ENCODE measurements at places on chromosomes 2 and 18. TPM values are rescaled to one million over a fixed set of nuclear protein-coding genes. Genes with fewer than 3 reads are reported as not detected.

DNA sequence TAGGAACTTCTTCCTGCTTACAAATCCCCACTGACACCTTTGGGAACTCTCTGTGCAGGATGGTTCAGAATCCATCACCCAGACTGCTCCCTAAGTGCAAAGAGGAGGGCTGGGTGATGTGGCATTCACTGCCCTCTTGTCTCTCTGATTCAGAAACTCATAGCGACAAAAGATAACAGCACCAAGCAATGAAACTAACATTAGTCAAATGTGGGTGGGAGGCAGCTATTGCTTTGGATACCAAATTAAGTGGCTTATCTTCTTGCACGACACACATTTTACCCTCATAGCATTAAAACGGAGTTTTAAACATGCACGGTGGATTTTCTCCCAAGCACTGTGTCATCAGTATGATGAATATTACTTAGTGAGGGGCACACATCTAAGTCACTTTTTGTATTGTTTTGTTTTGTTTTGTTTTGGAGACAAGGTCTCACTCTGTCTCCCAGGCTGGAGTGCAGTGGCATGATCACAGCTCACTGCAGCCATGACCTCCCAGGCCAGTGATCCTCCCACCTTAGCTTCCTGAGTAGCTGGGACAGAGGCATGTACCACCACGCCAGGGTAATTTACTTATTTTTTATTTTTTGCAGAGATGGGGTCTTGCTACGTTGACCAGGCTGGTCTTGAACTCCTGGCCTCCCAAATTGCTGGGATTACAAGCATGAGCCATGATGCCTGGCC lies 40.9 kb upstream of the NEB start:
- no peaks in the 10 kb centered on the region for H3K36me3 ChIP-seq
- H3K4me1 ChIP-seq: no peaks in the 10 kb centered on the region
- no peak overlapping the region for H3K4me3 ChIP-seq
- H3K27me3 ChIP-seq: no peaks in the 10 kb centered on the region
- DNase-seq: no peak
- H3K27ac ChIP-seq: no peak overlapping the region

GRCh38 chr2:223283771-223284170 lies 231.8 kb downstream of the KCNE4 start:
- H3K36me3 ChIP-seq: no peaks in the 10 kb centered on the region
- no peak overlapping the region for H3K4me3 ChIP-seq

NGEF gene
- total RNA-seq: not detected

WDR35 gene
- total RNA-seq: 2.8 TPM

- H3K27me3 ChIP-seq: no peaks in the 10 kb centered on the region
- H3K4me1 ChIP-seq: no peaks in the 10 kb centered on the region
- H3K27ac ChIP-seq: no peak overlapping the region
- DNase-seq: no peak
- no peak overlapping the region for H3K4me3 ChIP-seq
- H3K36me3 ChIP-seq: no peaks in the 10 kb centered on the region
Observed at GRCh38 chr18:57744211-57744694, 58.9 kb downstream of the ATP8B1 start.

EDAR gene
- total RNA-seq: 10.3 TPM

ZBTB7C gene
- total RNA-seq: not detected

CHRND gene
- total RNA-seq: not detected

- no peak overlapping the region for H3K4me3 ChIP-seq
- no peaks in the 10 kb centered on the region for H3K27me3 ChIP-seq
- no peaks in the 10 kb centered on the region for H3K4me1 ChIP-seq
- DNase-seq: no peak
Observed at GRCh38 chr2:120754067-120754960, 18.6 kb downstream of the GLI2 start.

DNA sequence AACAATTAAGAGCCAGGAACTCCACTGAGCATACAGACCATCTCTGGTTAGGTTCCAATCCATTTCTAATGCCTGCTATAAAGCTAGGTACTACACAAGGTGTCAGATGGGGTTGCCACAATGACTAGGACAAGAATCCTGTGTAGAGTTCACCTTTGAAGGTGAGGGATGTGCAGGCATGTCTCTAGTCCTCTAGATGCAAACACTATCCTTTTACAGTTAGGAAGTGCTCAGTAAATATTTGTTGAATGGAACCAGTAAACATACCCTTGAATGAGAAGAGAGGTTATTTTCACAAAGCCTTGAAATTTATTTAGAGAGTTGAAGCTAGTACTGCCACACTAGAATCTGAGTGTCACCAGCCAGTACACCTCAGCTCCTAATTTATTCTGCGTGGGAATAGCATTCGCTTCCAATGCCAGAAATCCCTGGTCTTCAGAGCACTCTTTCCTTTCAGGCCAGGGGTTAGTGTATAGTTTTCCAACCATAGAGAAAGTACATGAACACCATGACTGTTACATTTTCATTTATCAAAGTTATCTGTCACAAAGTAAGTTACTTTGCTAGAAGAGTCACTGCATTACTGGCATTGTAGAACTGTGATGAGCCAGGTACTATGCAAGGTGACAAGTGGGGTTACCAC lies 48.3 kb downstream of the STAT1 start:
- H3K4me1 ChIP-seq: peaks cover 5% of the 10 kb centered on the region
- no peak overlapping the region for H3K27ac ChIP-seq
- DNase-seq: no peak
- no peak overlapping the region for H3K4me3 ChIP-seq
- H3K36me3 ChIP-seq: peaks cover 89% of the 10 kb centered on the region

DNA sequence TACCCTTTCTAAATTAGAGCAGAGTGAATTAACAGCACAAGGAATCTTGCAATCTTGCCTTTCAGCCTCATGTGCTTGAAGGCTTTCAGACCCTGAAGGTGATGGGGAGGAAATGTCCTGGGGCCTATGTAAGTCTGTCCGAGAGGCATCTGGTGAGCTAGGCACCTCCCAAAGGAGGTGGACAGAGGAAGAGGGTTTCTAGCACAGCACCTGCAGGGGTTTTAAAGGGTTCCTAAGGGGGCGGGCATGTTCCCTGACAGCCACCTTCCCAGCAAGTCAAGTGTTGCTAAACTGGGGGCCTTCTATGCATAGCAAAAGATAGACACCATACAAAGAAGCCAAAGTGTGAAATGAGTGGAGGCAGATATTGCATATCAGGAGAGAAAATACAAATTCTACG lies 88.5 kb downstream of the CDH2 start:
- no peak overlapping the region for H3K27ac ChIP-seq
- H3K36me3 ChIP-seq: no peaks in the 10 kb centered on the region
- no peak overlapping the region for H3K4me3 ChIP-seq
- no peak for DNase-seq
- no peaks in the 10 kb centered on the region for H3K27me3 ChIP-seq

- peak overlapping the region; percentile 96 for H3K27ac ChIP-seq
- DNase-seq: no peak
- no peaks in the 10 kb centered on the region for H3K36me3 ChIP-seq
- H3K4me3 ChIP-seq: peak overlapping the region; percentile 90
Observed at GRCh38 chr2:237695201-237695780, 67.9 kb downstream of the LRRFIP1 start.

TDRD15 gene
- total RNA-seq: not detected

LCT gene
- total RNA-seq: 0.06 TPM

DNA sequence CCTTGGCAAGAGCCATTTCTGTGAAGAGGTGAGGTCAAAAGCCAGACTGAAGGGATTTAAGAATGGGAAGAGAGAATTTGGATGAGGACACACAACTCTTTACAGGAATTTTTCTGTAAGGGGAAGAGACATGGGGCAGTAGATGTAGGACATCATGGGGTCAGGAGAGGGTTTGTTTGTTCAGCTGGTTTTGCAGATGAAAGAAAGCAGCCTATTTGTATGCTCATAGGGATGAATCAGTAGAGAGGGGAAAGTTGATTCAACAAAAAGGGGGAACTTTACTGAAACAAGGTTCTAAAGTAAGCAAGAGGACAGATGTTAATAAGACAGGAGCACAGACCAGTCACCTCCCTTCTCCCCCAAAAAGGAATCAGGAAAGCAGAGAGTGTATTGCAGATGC lies 11.2 kb downstream of the SCG2 start:
- no peaks in the 10 kb centered on the region for H3K4me1 ChIP-seq
- no peak for DNase-seq
- no peak overlapping the region for H3K27ac ChIP-seq
- H3K27me3 ChIP-seq: no peaks in the 10 kb centered on the region

DNA sequence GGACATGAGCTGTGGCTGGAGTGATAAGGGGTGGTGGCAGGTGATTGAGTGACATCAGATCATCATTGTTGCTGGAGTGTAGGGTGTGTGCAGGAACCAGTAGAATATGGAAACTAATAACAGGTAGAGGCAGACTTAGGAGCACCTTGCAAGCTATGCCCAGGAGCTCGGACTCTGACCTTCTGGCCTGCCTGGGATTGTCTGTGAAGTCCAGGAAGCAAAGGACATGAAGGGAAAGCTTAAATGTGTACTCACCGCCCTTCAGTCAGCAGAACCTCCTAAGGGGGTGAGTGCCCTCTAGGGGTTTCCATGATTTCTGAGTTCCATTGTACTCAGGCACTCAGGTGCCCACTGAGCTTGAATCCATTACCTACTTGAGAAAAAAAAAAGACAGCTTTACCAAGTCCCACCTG lies 104.2 kb downstream of the CRIM1 start:
- peaks cover 6% of the 10 kb centered on the region for H3K4me1 ChIP-seq
- no peak for DNase-seq
- no peak overlapping the region for H3K27ac ChIP-seq
- no peaks in the 10 kb centered on the region for H3K36me3 ChIP-seq

COL4A3 gene
- total RNA-seq: not detected

GRCh38 chr18:65439188-65439587 lies 311.6 kb upstream of the CDH7 start:
- no peaks in the 10 kb centered on the region for H3K36me3 ChIP-seq
- no peaks in the 10 kb centered on the region for H3K27me3 ChIP-seq
- H3K4me1 ChIP-seq: no peaks in the 10 kb centered on the region
- no peak overlapping the region for H3K4me3 ChIP-seq
- H3K27ac ChIP-seq: no peak overlapping the region

GRCh38 chr2:43133708-43134570 lies 92.5 kb downstream of the ZFP36L2 start:
- H3K27ac ChIP-seq: peak overlapping the region; percentile 76
- peak overlapping the region; percentile 6 for H3K4me3 ChIP-seq
- H3K27me3 ChIP-seq: no peaks in the 10 kb centered on the region
- peaks cover 99% of the 10 kb centered on the region for H3K4me1 ChIP-seq
- DNase-seq: peak; percentile 79
